ENCODE measurements at places on chromosomes 3 and 15. TPM values are rescaled to one million over a fixed set of nuclear protein-coding genes. Genes with fewer than 3 reads are reported as not detected.

The TRAT1 gene
- total RNA-seq: not detected

The CCDC39 gene
- not detected for total RNA-seq

The IP6K1 gene
- 31.0 TPM for total RNA-seq

The LTK gene
- not detected for total RNA-seq

The TIMP4 gene
- total RNA-seq: 3.4 TPM

The DNAJA4 gene
- 3.2 TPM for total RNA-seq

The ULK4 gene
- 8.4 TPM for total RNA-seq

The FBXO40 gene
- not detected for total RNA-seq

The IQCF5 gene
- total RNA-seq: not detected

The CNTN3 gene
- total RNA-seq: 3.5 TPM

The CIB2 gene
- 1.4 TPM for total RNA-seq

The BNC1 gene
- total RNA-seq: 0.47 TPM

Measured in smooth muscle cell of the coronary artery (primary cell).